ENCODE measurements at places on chromosomes 4 and X. TPM values are rescaled to one million over a fixed set of nuclear protein-coding genes. Genes with fewer than 3 reads are reported as not detected.

Gene FGF5
- under 0.01 TPM for total RNA-seq

Gene WDR17
- 0.52 TPM for total RNA-seq

Gene EFNB1
- 13.2 TPM for total RNA-seq

Gene ASB12
- total RNA-seq, result 0.09 TPM

Gene GAGE12H
- total RNA-seq, result not detected

Gene TMPRSS11F
- total RNA-seq, result 0.09 TPM

Gene TLR1
- total RNA-seq, result 17.4 TPM

Measured in thymus (tissue), 14 donors.